Effector memory CD8-positive, alpha-beta T cell (primary cell): ENCODE measurements at places on chromosomes 16 and 17.
A peak's percentile ranks its signal among the peaks of the same experiment; 100 is the strongest.

DNA sequence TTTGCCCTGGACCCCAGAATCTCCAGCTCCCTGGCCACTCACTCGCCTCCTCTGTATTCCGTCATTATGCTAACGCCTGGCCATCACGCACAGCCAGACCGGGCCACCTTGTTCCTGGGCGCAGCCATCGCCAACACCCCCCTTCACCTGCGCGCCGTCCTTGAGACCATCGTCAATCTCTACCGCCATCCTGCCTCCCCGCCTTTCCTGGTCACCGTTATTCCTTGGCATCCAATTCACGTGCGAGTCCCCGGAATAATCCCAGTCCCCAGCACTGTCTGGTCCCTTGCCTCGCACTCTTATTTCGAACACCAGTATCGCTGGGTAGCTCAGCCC, 541 bp downstream of the VKORC1 start:
- no peak for DNase-seq

GRCh38 chr17:43010667-43011308, 4.2 kb downstream of the IFI35 start:
- no peak for DNase-seq

GRCh38 chr17:12386225-12386624, 279.5 kb upstream of the MYOCD start:
- no peak for DNase-seq

- DNase-seq, result no peak
Measured at GRCh38 chr16:2090777-2091546, 43.2 kb downstream of the TSC2 start.

DNA sequence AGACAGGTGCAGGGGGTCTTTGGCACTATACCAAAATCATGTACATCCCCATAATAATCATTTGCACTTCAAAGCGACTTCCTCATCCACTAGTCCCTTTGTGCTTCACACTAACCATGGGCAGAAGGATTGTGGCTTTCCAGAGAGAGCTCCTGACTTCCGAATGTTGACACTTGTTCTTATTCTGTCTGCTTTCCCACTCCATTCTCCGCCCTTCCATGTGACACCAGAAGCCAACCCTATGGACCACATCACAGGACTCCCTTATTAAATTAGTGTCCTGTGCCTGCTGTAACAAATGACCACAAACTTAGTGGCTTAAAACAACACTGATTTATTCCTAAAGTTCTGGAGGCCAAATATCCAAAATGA, 91.6 kb downstream of the CMC2 start:
- DNase-seq, result no peak

- peak; percentile 80 for DNase-seq
Measured at GRCh38 chr16:4957720-4958509, at the start of gene SEC14L5. TSS of gene SEC14L5 (plus strand) at chr16:4958330. CDS start at chr16:4959324, 994 bp downstream.

- DNase-seq, result peak; percentile 6
Measured at GRCh38 chr16:85461814-85462713, 151.1 kb upstream of the GSE1 start.

DNA sequence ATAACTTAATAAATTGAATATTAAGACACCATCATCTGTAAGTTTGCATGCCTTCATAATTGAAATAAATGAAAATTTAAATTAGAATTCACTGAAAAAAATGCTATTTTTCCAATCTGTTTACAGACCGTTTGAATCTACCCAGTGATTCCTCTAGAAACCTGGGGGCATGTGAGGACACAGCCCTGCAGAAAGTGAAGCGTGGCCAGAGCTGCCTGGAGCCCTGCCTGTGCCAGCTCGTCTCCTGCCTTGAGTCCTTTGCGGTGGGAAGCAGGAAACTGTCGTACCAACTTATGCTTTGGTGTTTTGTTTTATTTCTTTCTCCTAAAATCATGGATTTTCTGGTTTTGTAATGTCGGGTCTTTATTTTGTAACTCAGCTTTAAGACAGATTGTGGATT, 67.8 kb upstream of the FA2H start:
- no peak for DNase-seq

- no peak for DNase-seq
Measured at GRCh38 chr16:63980763-63981162, 1141.1 kb downstream of the CDH11 start.

DNA sequence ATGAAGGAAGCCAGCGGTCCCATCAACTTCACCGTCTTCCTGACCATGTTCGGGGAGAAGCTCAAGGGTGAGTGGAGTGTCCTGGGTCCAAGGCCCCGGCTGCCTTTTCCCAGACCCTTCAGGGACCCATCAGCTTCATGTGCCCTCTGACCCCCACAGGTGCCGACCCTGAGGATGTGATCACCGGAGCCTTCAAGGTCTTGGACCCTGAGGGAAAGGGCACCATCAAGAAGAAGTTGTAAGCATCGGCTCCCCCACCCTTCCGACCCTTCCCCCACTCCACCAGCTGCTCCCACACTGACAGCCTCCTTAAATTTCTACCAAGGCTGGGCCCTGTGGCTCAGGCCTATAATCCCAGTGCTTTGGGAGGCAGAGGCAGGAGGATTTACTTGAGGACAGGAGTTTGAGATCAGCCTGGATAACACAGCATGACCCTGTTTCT, 1.9 kb downstream of the MYL11 start:
- DNase-seq, result no peak

- DNase-seq, result peak; percentile 47
Measured at GRCh38 chr17:42531455-42532354, 4.3 kb upstream of the NAGLU start.

DNA sequence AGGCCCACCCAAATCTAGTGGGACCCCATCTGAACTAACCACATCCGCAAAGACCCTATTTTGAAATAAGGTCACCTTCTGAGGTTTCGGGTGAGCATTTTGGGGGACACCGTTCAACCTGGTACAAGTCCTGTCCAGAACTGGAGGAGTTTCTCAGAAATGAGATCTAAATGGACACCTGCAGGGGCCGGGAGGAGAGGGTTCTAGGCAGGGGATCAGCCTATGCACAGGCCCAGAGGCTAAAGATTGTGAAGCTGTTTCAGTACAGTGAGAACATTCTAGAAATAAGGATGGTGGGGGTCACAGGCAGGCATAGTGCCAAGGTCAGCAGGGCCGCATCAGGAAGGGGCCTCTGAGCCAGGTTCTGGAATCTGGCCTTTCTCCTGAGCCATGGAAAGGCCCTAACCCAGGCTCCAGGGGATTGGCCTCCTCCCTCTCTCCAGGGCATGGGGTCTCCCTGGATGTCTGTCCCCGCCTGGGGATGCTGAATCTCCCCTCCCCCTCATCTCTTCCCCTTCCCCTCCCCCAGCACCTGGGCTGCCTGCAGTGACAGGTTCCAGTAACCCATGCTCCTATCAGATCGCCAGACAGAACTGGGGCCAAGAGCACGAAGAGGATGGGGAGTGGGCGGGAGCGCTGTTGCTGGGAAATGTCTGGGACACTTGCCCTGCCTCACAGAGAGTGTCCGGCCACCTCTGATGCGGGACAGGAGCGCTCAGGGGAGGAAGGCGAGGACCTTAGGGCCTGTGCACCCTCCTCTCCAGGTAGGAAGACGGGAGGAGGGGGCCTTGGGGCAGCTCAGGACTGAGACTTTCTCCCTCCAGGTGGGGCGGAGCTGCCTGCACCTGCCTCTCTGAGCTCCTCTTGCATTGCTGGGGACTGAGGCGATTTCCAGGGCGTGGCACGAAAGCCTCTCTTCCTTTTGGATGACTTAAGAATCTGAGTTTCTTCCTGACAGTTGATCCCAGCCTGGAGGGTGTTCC, 321.4 kb upstream of the TNRC6C start:
- no peak for DNase-seq

DNA sequence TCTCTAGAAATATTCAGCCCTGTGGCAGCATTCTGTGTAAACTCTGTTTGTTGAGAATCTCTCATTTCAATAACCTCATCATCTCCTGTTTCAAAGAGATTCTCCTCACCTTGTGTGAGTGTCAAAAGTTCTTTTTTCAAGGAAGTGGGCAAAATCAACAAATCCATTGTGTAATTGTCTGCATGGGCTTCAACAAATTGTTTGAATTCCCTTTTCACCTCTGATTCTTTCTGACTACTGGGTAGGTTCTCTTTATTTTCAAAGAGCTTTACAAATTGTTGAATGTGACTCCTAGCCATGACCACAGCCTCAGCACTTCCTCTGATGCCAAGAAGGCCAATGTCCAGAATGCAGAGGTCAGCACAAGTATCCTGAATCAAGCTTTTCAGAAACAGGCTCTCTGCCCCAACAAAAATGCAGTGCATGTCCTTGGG, 48.0 kb downstream of the N4BP1 start:
- DNase-seq, result no peak

GRCh38 chr17:2400877-2401425, at the start of gene MNT:
TSS of gene MNT (minus strand) at chr17:2401060. CDS start at chr17:2400712, 348 bp downstream.
- DNase-seq, result peak; percentile 92

GRCh38 chr16:11315510-11315909, 29.7 kb upstream of the RMI2 start:
- no peak for DNase-seq

DNA sequence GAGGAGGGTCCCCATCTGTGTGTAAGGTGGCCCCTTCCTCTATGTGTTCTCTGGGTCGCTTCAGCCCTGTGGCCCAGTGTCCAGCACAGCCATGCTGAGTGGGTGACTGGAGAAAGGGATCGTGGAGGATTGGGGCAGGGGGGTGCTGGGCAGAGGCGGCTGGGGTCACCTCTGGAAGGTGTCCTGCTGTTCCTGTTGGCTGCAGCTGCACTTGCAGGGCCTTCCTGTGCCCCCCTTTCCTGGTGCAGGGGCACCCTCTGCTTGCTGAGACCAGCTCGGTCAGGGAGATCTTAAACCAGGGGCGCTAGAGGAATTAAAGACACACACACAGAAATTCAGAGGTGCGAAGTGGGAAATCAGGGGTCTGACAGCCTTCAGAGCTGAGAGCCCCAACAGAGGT, 11.1 kb downstream of the IL32 start:
- no peak for DNase-seq

- DNase-seq, result no peak
Measured at GRCh38 chr16:84544031-84544773, 39.7 kb upstream of the MEAK7 start.

- no peak for DNase-seq
Measured at GRCh38 chr16:17295948-17296347, 174.8 kb downstream of the XYLT1 start.

- DNase-seq, result no peak
Measured at GRCh38 chr17:28396635-28397239, 9.3 kb downstream of the SLC46A1 start.

DNA sequence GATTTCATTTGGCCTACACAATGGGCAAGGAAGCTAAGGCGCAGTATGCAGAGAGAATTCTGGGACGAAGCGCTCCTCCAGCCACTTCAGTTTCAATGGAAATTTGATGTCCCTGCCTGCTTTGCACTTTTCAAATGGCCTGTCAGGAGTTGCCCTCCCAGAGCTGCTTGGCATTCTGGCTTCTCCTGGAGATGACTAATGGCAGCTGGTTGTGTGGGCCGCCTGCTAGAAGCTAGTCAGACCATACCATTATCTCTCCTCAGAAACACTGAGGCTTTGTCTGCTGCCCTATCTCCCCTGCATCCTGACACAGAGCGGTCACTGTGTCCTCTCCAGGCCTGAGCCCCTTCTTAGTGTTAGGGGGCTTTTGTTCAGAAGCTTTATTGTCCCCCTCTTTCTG, 180.1 kb downstream of the SPECC1 start:
- DNase-seq, result no peak

GRCh38 chr17:39648616-39649366, 11.8 kb downstream of the STARD3 start:
- no peak for DNase-seq

DNA sequence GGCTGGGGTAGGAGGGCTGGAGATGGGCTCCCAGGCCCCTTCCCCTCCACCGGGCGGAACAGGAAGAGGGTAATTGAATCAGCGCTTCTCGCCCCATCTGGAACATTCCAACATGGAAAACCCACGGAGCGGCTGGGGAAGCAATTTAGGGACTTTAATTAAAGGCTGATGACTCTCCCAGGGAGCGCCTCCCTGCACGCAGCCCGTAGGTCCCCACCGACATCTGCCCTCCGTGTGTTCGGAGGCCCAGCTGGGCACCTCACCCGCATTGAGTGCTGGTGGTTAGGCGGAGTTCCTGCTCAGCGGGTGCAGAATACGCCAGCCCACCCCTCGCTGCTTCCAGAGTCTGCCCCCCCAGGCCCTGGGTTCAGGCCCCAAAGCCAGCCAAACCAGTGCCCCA, 10.0 kb downstream of the HS3ST6 start:
- DNase-seq, result no peak

GRCh38 chr16:75304521-75305363, 53.3 kb upstream of the BCAR1 start:
- no peak for DNase-seq

GRCh38 chr17:74085434-74085833, 118.0 kb upstream of the RPL38 start:
- no peak for DNase-seq

DNA sequence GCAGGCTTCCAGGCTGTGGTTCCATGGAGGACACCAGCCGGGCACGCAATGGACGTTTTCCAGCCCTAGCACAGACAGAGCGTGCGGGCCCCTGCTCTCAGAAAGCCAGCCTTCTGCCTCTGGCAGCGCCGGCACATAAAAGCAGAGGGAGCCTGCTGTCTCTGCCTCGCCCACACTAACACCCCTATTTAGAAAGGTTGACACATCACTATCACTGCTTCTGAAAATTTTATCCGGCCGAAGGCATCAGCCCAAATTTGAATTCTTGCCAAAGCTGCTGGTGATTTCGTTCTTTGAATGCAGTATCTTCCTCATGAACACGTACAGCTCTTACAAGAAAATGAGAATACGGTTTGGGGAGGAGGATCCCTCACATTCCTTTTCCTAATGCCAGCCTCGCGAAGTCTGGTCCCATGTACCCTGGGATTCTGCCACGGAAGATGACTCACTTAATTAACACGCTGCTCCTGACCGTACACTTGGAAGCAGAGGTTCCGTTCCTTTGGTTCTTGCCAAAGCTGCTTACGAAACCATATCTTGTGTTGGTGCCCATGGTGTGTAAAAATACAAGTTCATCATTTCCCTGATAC, 1.3 kb upstream of the RAB11FIP3 start:
- DNase-seq, result no peak

GRCh38 chr16:64968539-64968938, 153.3 kb downstream of the CDH11 start:
- DNase-seq, result no peak
